HT-29 (cell line): ENCODE measurements at places on chromosomes 2 and 18. TPM values are rescaled to one million over a fixed set of nuclear protein-coding genes. Genes with fewer than 3 reads are reported as not detected.

- no peak for DNase-seq
Measured at GRCh38 chr2:59851836-59852475, 701.5 kb downstream of the BCL11A start.

NT5C1B gene
- total RNA-seq, result not detected in 2 replicates

CAPN14 gene
- not detected in 2 replicates for total RNA-seq

KCNE4 gene
- total RNA-seq, result not detected in 2 replicates

SCYGR7 gene
- total RNA-seq, result not detected in 2 replicates
